ENCODE measurements at places on chromosomes 4 and X.

DNA sequence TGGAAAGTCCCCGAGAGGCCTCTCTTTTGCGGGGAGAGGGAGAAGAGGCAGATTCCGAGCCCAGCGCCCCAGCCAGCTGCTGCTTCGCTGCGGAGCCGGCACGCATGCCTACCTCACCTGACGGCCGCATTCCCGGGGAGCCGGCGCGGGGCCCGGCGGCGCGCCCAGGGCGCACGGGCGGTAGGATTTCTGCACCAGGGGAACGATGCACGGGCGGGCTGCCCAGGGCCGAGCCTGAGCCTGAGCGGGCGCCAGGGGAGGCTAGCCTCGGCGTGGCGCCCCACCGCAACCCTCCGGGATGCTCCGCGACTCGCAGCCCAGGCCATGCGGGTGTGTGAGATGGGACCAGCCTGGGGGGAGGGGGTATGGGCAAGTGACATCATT lies 81.3 kb upstream of the SCML1 start:
- DNase-seq: no peak

GRCh38 chr4:145697332-145697731 lies 17.4 kb downstream of the C4orf51 start:
- no peak for DNase-seq

GRCh38 chr4:169523796-169524195 lies 88.6 kb downstream of the NEK1 start:
- DNase-seq: no peak

- no peak for DNase-seq
These were observed 23.0 kb upstream of the UBA6 start for GRCh38 chr4:67723949-67724348.

GRCh38 chr4:2691313-2691712 lies 64.8 kb downstream of the TNIP2 start:
- DNase-seq: no peak

DNA sequence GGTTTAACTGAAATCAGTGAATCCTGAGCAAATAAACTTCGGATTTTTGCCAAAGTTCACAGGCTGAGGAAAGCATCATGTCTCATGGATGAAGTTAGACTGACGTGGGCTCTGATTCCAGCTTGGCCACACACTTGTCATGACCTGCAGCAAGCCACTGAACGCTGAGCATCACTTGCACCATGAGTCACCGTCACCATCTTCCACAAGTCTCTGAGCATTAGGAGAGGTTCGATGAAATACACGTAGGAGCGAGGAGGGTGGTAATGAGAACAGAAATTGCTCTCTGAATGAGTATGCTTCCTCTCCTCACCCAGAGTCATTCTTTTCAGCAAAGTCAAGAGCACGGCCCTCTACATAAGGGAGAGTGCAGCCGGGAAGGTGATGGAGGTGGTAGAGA lies 3.8 kb upstream of the TRIML2 start:
- no peak for DNase-seq

- no peak for DNase-seq
These were observed 321.1 kb upstream of the PCDH18 start for GRCh38 chr4:137853424-137853823.

DNA sequence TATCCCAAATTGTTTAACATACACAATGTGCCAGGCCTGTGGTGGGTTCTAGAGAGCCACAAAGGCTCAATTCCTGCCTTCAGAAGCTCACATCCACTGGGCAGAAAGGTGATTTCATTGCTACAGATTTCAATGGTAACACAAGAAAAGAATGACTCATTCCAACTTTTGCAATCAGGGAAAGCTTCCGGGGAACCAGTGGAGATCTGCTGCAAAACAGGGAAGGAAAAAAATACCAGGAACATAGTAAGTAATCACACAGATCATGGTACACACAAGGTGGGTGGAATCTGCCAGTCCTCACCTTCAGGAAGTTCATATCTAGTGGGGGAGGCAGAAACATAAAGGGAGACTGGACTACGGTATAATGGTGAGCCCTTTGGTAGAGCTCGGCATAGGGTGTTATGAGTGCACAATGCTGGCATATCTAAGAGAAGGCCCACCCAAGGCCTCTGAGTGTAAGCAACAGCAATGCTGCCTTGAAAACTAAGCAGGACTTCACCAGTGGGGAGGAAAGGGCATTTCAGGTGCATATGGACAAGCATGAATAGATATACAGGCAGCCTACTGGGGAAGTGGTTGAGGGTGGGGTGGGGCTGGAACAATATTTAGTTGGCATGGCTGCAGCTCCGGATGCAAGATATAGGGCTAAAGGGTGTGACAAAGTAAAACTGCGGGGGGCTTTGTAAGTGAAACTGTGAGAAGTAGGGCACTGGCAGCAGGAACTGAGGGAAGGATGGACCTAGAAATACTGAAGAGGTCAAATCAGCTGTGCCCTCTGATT lies 24.2 kb downstream of the GPRIN3 start:
- DNase-seq: no peak

GRCh38 chrX:14712096-14712495 lies 160.8 kb downstream of the FANCB start:
- DNase-seq: no peak

- no peak for DNase-seq
These were observed 2.5 kb downstream of the CXCL1 start for GRCh38 chr4:73871511-73872310.

DNA sequence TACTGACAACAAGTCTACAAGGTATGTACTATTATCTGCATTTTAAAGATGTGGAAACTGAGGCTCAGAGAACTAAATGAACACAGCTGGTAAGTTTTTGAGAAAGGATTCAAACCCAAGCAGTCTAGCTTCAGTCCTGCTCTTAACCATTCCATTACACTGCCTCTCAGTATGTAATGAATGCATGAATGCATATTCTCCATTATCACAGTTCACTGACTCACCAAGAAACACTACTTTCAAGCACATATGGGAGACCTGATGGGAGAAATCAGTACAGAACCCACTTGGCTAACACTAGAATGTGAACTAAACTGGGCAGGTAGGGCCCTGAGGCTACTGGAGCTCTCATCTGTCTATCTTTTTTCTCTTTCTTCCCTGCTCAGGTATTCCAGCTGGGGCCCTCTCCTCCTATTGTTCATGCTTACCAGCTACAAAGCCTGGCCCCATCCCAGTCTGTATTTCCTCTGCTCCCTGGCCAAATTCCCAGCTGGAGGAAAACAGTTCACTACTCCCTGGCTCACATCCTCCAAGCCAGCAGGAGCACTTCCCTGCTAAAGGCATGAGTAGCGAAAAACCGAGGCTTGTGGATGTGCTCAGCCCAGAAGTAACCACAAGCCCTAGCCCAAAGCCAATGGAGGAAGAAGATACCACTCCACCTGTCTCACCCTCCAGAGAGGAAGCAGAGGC lies 178.2 kb upstream of the ARHGEF9 start:
- no peak for DNase-seq

- no peak for DNase-seq
These were observed 751.5 kb upstream of the FAM241A start for GRCh38 chr4:111393781-111394180.

DNA sequence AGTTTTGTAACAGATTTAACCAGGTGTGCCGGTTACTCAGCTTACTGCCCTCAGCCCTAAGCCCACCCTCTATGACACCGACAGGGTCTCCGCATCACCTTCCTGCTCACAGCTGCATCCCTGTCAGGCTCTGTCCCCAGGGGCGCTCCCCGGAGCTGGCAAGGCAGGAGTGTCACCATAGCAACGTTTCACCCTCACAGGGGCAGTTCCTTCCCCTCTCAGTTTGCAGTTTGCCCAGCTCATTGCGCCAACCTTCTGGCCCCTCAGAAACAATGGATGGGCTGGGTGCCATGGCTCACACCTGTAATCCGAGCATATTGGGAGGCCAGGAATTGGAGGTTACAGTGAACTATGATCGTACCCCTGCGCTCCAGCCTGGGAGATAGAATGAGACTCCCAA lies 42.6 kb downstream of the RGS12 start:
- no peak for DNase-seq

DNA sequence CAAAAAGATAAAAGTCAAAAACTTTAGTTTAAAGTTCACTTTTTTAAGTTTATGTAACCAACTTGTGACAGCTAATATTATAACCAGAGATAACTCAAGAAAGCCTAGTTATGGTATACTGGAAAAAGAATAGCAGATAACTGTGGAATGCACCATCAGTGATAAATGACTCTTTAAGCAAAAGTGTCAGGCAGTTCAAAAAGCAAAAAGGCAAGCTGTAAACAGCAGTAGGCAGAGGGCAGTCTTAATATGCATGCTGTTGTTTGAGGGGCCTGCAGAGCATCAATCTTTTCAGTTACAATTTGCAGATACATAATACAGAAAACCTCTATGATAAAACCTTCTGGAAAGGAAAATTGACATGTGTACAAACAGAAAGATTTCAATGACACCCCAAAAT lies 81.8 kb upstream of the JADE1 start:
- no peak for DNase-seq

DNA sequence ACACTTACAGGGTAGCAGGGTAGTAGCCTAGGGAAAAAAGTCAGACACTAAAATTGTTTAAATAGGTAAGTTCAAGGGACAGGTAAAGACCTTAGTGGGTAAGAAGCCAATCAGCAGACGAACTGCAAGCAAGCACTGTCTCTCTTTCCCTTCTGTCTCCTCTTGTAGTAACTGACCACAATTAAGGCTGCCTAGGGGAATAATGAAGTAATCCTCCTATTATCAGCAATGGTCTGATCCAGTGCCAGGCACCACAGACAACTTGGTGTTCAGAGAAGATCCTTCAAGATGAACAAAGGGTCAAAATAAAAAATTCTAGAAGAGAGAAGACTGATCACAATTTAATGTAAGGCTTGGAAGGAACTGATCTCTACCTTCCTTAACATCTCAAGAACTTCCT lies 62.9 kb downstream of the ELOVL6 start:
- DNase-seq: no peak

- no peak for DNase-seq
These were observed 81.7 kb downstream of the CBR4 start for GRCh38 chr4:168928346-168928745.

Data from cortex of kidney (tissue), 1 donor.